ENCODE measurements at places on chromosomes 16 and 17.

GRCh38 chr17:74245145-74245831 lies 28.7 kb upstream of the DNAI2 start:
- DNase-seq: peak; percentile 97

DNA sequence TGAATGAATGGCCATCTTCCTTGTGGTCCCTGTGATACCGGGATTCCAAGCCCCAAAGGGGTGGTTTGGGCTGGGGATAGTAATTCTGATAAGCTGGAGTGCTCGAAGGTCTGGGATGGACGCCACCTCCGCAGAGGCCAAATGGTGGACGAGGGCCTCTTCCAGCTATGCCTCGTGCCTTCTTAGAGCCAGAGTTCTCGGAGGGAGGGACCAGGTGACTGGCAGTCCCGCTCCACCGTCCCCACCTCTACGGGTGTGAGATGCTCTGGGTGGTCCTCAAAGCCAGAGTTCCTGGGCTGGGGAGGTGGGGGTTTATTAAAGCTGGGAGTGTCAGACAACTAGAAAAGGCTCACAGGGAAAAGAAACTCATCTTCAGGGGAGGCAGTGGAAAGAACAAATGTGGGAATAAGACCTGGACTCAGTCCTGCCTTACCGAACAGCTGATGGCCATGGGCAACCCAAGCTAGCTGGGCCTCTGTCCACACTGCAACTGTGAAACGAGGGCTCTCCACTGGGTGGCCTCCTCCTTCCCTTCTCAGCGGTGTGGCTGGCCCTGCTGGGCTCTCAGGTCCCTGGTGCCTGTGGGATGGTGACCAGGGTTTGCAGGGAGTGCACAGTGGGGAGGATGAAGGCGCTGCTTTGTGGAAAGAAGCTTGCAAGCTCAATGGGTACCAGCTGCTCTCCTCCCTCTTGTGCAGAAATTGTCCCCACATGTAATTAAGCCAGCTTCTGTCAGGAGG lies 75.2 kb downstream of the N4BP1 start:
- DNase-seq: no peak

- DNase-seq: no peak
Measured at GRCh38 chr17:63984651-63985386, 12.1 kb upstream of the SCN4A start.

DNA sequence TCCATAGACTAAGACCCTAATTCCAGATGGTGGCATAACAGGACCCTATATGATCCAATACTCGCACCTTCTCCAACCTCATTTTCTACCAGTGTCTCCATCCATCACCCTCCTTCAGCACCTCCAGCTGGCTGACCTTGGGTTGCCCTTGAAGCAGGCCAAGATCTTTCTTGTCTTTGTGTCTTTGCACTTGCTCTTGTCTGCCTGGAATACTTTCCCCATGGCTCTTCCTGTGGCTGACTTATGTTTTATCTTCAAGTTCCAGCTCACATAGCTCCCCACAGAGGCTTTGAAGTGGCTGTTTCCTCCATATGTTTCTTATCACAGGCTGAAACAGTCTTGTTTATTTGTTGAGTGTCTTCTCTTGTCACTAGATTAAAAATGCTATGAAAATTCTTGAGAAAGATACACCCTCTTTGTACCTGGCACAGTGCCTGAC lies 29.6 kb upstream of the MMD start:
- no peak for DNase-seq

DNA sequence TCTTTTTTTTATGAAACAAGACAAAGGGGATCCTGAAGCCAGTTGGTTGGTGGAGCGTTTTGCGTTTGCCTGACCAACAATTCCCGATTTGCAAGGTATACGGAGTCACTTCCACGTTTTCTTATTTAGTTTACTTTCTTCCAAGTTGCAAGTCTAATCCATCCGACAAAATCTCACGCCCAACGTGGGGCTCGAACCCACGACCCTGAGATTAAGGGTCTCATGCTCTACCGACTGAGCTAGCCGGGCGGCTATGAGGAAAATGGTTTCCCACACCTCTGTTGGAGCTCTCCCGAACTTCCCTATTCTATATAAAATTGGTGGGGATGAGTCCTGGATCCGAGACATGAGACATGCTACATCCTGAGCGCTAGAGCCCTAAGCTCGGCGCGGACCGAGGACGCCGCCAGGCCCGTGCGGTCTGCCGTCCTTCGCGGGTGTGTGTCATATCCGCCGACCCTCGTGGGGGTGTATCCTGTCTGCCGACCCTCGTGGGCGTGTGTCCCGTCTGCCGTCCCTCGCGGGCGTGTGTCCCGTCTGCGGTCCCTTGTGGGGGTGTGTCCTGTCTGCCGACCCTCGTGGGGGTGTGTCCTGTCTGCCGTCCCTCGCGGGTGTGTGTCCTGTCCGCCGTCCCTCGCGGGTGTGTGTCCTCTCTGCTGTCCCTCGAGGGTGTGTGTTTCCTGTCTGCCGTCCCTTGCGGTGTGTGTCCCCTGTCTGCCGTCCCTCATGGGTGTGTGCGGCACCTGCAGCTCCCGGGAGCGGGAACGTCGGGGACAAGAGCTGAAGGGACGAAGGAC lies 22.6 kb downstream of the ZNF213 start:
- DNase-seq: peak; percentile 41

GRCh38 chr17:81534157-81535006 lies 6.2 kb downstream of the FSCN2 start:
- no peak for DNase-seq

DNA sequence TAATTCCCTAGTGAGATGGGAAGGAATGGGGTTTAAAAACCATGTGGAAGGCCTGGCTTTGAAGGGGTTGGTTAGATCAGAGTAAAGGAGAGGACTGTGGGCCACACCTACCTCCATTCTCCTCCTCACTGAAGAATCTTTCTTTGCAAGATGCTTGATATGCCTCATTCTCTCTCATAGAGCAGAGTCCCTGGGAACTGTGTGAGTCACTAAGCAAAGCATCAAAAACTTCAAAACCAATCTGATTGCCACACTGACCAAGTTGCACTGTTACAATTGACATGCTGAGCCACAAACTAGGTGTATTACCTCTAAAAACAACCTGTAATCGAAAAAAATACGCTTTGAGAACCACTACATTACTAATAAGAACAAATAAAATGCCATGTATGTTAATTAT lies 2.0 kb downstream of the TUBD1 start:
- DNase-seq: no peak

GRCh38 chr17:64783556-64784352 lies 121.6 kb upstream of the SMURF2 start:
- peak; percentile 58 for DNase-seq
